ENCODE measurements at places on chromosomes 6 and 20. TPM values are rescaled to one million over a fixed set of nuclear protein-coding genes. Genes with fewer than 3 reads are reported as not detected.

- no peak for DNase-seq
These were observed 42.3 kb downstream of the STK4 start for GRCh38 chr20:45008521-45009049.

GRCh38 chr6:39684790-39685488, 40.3 kb downstream of the KIF6 start:
- no peak for DNase-seq

- no peak for DNase-seq
These were observed 174.1 kb downstream of the BMP7 start for GRCh38 chr20:57092112-57092899.

- no peak for DNase-seq
These were observed 158.6 kb upstream of the RIMS1 start for GRCh38 chr6:71727632-71728294.

DNA sequence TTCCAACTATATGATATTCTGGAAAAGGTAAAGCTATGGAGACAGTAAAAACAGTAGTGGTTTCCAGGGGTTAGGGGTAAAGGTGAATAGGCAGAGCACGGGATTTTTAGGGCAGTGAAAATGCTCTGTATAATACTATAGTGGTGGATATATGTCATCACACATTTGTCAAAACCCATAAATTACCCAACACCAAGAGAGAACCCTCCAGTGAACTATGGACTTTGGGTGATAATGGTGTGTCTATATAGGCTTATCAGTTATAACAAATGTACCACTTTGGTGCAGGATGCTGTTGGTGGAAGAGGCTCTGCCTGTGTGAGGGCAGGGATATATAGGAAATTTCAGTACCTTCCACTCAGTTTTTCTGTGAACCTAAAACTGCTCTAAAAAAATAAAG, 149.9 kb downstream of the GPX5 start:
- DNase-seq = no peak

DNA sequence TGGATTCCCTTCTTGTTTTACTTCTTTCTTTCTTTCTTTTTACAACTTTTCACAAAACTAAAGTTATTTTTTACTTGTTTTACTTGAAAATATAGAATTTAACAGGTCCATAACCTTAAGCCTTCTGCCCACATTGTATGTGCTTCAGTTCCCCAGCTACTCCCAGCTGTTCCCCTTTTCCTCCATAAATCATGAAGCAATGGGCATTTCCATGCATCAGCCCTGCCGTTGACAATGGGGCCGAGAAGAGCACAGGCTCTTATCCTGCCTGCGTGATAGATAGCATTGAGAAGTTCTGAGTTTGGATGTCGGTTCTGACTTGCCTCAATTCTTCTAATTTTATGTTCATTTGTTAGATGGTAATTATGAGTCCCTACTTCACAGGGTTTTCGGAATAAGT, 583.8 kb downstream of the CDH26 start:
- DNase-seq = no peak

DNA sequence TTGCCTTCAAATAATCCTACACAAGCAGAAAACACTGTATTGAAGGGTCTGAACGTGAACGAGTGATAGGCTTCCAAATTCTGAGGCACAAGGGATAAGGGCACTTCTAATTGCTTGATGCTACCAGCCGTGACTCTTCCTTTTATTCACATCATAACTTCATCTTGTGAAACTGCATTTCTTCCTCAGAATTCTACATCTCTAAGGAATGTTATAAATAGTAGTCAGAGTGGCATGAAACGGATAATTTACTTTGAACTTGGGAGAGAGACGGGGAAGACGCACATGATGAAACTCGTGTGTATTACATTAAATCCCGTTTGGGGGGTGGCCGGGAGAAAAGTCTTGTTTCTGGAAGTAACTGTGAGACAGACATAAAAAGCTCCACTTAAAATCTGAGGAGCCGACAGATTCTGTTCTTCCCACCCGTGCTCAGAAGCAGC, 754 bp downstream of the HDDC2 start:
- DNase-seq = no peak

DNA sequence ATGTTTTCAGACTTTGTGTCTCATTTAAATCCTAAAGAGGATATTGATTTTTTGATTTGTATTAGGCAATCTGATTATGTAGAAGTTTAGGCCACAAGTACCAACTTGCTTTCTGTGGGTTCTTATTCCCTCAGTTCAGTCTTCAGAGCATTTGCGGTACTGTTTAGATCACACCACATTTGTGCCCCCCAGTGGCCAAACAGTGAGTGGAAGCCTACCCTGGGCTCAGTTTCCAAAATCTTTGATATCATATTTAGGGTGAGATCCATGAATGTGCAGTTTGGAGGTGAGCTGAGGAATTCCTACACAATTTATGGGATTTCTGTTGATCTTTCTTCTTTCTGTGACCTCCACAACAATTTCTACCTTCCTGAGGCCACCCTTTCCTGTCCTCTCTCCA, 92.3 kb upstream of the FUT9 start:
- DNase-seq = no peak

DNA sequence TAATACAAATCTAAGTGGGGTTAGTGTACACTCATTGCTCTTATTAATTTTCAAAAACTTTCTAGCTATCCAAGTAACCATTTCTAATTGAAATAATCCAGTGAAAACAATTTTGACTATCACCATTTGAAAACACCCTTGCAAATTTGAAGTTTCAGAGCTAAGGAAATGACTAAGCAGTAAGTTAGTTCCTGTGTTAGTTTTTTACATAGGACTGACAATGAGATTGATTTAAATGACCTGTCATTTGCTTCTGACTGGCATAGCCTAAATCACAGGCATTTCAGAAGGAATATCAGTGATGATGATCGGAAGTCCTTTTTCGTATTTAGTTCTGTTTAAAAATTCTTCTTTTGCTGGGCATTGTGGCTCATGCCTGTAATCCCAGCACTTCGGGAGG, 27.0 kb downstream of the STK4 start:
- DNase-seq = peak; percentile 32

GRCh38 chr6:100719883-100720682, 161.0 kb downstream of the ASCC3 start:
- DNase-seq = peak; percentile 8

- no peak for DNase-seq
These were observed 6.2 kb downstream of the RTEL1 start for GRCh38 chr20:63664143-63664851.

The TCEA2 gene
- 27.8 TPM for total RNA-seq

The F13A1 gene
- not detected for total RNA-seq

The OR12D3 gene
- not detected for total RNA-seq

The RRAGD gene
- 0.95 TPM for total RNA-seq

The TSPO2 gene
- total RNA-seq = not detected

The FOXS1 gene
- total RNA-seq = not detected

The IP6K3 gene
- not detected for total RNA-seq

The CDC25B gene
- 16.4 TPM for total RNA-seq

The FRK gene
- total RNA-seq = 0.07 TPM

Measured in pulmonary artery endothelial cell (primary cell).